ENCODE measurements at places on chromosomes 4 and X.

GRCh38 chr4:84146300-84146959, 352.7 kb downstream of the NKX6-1 start:
- DNase-seq: no peak

GRCh38 chrX:31546126-31546525, 474.3 kb upstream of the FTHL17 start:
- DNase-seq: no peak

DNA sequence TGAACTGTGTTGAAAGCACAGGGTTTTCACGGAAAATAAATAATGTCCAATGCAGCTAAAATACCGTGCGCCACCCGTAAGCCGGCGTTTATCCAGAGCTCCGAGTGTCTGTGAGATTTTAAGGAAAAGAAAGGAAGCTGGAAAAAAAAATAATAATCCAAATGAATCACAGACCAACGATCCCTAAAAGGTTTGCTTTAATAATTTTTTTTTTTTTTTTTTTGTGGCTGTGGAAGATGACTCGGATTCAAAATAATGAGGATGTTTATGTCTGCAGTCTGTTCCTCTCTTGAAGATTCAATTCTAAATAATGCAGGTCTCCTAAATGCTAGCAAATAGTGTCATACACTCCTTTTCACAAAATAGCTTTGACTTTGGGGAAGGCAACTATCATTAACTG, 84.6 kb upstream of the PPP2R3B start:
- no peak for DNase-seq

DNA sequence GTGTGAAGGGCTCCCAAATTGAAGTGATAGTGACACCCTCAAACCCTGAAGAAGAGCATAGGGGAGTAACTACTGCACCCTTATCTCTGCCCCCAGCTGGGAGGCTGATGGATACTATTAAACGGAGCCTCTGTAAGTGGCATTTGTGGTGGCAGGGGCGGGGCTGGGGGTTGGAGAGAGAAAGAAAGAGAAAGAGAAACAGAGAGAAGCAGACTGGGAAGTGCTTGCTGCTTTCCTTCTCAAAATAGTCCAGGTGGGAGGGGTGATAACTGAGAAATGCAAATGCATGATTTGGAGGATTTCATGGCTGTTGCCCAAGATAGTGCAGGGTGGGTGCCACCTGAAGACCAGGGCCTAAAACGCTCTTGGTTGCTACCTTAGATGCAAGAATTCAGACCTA, 253.5 kb upstream of the GATB start:
- no peak for DNase-seq

DNA sequence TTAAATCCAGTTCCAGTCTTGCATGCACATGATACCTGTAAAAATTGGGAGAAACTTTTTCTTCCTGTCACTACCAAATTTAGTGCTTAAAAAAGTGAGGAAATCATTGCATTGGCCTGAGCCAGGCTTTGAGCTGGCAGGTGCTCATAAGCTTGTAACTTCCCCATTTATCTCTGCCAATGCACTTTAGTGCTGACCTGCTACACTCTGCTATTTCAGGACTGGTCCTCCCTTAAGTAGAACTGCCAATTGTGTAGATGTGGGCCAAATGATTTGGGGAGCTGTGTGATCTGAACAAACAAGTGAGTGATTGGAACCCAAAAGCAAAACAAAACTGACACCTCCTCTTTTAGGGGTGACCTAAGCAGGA, 51.8 kb downstream of the ZNF827 start:
- DNase-seq: no peak

DNA sequence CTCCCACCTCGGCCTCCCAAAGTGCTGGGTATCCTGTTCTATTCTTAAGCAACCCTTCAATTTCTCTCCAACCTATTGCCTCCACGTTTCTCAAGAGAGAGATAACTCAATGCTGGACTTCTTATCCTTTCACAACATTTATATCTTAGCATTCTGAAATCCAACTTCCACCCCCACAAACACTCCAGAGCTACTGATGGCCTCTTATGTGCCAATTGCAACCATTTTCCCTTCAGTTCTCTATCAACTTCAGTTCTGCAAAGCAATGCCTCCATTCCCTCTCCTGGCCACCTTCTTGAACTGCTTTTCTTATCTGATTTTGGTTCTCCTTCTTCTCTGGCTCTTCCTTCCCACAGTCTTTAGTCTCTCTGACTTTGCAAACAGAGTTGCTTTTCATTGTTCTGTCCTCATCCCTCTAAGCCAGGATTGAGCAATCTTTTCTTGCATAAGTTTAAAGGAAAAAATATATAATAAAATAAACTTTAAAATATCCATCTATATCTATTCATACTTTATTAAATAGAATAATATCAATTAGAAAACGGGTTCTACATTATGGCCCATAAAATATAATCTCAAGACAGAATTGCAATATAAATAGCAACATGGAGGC, 3.6 kb upstream of the STBD1 start:
- no peak for DNase-seq

DNA sequence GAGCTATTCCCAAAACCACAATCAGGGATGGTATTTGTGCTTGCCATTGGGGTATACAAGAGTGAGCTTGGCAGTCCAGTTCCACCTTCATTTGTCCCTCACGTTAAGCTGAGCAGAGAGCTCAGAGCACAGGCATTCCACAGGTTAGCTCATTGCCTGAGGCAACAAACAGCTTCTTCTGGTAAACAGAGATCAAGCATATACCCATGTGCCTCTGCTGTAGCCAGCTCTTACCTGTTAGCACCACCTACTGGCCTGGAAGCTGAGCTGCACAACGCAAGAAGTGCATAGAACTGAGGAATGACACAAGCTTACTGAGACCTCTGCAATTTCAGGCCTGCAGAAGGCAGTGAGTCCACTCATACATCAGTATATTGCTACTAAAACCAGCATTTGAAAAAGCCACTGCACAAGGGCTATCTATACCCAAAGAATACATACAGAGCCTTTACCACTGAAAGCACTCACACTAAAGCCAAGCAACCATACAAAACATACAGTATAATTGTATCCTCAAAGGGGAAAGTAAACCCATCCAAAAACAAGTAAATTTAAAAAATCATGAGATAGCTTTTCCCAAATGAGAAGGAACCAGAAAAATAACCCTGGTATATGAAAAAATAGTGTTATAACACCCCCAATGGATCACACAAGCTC, 258.3 kb upstream of the GABRA2 start:
- no peak for DNase-seq

GRCh38 chrX:115387327-115387726, 97.8 kb downstream of the LUZP4 start:
- DNase-seq: no peak

DNA sequence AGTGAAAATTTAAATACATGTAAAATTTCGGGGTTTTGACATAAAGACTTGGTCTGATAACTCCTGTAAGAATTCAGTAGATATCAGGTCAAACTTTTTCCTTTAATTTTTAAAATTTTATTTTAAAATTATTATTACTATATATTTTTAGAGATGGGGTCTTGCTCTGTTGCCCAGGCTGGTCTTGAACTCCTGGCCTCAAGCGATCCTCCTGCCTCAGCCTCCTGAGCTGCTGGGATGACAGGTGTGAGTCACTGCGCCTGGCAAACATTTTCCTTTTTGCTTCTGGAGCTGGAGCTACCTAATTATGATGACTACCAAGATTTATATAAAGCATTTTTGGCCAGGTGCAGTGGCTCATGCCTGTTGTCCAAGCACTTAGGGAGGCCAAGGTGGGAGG, 37.3 kb downstream of the KLHL15 start:
- no peak for DNase-seq

GRCh38 chrX:97844943-97845342, 961.2 kb downstream of the RPA4 start:
- no peak for DNase-seq

- DNase-seq: no peak
Observed at GRCh38 chr4:162234595-162234994, 70.8 kb upstream of the FSTL5 start.

DNA sequence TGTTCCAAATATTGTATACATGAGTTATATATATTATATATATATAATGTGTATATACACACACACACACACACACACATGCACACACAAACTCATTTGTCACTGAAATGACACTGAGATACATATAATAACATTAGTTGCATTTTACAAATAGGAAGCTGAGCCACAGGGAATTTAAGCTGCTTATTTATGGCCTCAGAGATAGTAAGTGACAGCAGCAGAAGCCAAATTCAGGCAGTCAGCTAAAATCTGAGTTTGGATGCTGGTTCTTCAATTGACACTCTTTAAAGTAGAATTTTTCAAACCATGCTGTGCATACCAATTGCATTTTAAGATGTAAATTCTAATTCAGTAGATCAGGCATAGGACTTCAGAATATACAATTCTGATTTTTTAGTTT, 163.3 kb upstream of the CTSO start:
- DNase-seq: no peak

DNA sequence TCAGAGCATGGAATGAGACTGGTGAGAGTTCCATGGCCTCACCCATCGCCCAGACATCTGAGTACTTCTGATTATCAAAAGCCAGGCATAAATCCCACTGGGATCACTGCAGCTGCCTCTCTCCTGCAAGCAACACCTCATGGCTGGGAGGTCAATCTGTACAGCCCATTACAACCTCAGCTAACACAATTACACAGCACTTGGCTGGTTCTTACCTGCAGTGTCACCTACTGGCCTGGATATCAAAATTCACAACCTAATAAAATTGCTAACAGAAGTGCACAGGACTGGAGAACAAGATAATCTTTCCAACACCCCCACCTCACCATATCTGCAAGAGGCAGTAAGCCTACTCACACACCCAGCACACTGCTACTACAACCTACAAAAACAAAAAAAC, 341.7 kb upstream of the NDST3 start:
- no peak for DNase-seq

GRCh38 chr4:99934891-99935290, 11.5 kb downstream of the DNAJB14 start:
- no peak for DNase-seq

DNA sequence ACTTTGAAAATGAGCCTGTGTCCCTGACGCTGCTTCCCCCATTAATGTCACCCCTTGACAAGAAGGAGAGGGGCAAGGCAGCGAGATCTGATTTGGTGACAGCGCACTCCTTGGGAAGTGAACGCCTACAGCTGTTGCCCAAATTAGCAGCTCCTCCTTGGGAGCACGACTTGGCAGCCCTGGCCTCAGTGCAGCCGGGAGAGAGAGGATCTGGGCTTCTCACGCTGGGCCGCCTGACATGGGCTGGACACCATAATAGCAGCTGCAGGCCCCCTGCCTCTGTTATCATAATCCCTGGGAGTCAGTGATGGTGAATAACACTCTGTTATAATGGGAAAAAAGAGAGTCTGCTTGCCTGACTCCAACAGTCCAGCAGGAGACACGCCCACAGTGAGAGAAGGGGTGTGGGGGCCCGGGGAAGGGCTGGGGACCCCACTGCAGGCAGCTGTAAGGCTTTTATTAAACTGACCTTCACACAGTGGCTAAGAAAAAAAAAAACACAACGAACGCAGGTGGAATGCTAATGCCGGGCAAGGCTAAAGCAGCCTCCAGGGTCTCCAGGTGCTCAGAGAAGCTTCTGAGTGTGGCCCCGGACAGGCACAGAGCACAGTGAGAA, 73.3 kb downstream of the PSAPL1 start:
- DNase-seq: no peak

- no peak for DNase-seq
Observed at GRCh38 chr4:182863501-182863900, 53.7 kb downstream of the DCTD start.

DNA sequence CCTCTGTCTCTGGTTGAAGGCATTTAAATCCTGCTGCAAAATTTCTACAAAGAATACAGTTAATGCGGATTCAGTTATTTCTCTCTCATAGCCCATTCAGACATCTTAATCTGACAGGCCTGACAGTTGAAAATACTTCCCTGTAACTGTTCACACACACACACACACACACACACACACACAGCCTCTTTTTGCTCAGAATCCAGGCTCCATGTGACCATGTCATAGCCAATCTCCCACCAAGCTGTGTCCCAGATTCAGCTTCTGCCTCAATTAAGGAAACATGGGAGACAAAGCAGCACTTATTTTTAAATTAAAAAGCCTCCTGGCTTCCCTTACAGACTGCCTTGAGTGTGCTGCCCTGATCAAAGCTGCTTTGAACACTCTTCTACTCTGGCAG, 49.3 kb upstream of the EFHC2 start:
- DNase-seq: no peak

GRCh38 chrX:65932173-65933084, 107.5 kb downstream of the VSIG4 start:
- no peak for DNase-seq

GRCh38 chr4:39037941-39038340, 5.7 kb upstream of the TMEM156 start:
- DNase-seq: no peak

GRCh38 chr4:87910795-87911194, 64.7 kb upstream of the SPP1 start:
- no peak for DNase-seq

DNA sequence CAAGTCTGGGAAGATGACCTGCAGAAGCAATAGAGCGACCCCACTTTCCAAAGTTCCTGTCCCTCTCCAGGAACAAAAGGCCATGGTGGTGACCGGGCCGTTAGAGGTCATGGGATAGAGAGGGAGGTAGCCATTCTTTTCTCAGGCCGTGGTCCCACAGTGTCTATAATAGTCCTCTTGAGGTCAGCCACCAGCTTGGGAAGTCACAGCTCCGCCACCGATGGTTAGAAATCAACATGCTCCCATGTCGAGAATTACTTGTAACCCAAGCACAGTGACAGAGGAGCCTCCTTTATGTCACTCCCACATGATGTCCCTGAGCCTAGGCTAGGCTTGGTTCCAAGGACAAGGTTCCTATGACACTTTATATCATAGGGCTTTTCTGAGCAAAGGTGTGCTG, 48.3 kb upstream of the CBR4 start:
- DNase-seq: no peak

DNA sequence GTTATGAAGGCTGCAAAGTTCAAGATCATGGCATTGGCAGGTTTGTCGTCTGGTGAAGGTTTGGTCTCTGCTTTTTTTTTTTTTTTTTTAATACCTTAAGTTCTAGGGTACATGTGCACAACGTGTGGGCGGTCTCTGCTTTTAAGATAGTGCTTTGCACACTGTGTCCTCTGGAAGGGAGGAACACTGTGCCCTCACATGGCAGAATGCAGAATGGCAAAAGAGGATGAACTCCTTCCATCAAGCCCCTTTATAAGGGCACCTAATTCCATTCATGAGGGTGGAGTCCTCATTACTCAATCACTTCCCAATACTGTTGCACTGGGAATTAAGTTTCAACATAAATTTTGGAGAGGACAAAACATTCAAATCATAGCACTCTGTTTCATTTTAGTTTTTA, 101.4 kb downstream of the GLRA2 start:
- DNase-seq: no peak

Data from activated CD4-positive, CD25-positive, alpha-beta regulatory T cell (primary cell).